ENCODE measurements at places on chromosomes 16 and 17.

GRCh38 chr17:51427323-51427811 lies 167.0 kb downstream of the UTP18 start:
- DNase-seq: peak; percentile 58

GRCh38 chr16:1963806-1964505 lies 670 bp downstream of the RPS2 start:
- peak; percentile 62 for DNase-seq

DNA sequence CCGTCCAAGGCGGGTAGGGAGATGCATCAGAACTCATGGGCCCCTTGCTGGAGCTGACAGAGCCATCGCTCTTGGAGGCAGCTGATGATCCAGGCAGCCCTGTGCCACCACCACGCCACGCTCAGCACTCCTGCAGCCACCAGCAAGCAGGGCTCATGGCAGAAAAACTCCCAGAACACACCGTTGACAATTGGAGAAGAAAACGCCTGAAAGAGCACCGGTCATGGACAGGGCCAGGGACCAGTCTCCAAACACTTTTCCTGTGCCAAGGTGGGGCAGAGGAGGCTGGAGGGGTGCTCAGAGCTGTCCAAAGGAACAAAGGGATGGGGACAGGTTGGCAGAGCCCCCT lies 132.2 kb downstream of the FOXL1 start:
- DNase-seq: no peak

GRCh38 chr16:85495259-85495658 lies 117.9 kb upstream of the GSE1 start:
- DNase-seq: no peak

DNA sequence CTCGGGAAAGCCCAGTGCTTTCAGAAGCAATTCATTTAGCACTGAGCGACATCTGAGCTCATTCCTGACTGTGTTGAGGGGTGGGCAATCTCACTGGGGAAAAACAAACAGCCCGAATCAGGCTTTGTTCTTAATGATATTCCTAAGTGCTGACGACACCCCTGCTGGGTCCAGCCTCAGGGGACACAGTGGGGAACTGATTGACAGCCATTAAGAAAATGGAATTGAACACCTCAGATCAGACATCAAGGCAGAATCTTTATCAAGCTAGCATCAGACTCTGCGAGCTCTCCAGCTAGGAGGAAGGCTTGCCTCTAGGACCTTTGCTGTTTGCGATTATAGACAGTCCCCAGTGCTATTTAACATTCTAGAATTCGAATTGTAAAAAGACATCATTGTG lies 22.5 kb upstream of the LYRM9 start:
- DNase-seq: no peak

DNA sequence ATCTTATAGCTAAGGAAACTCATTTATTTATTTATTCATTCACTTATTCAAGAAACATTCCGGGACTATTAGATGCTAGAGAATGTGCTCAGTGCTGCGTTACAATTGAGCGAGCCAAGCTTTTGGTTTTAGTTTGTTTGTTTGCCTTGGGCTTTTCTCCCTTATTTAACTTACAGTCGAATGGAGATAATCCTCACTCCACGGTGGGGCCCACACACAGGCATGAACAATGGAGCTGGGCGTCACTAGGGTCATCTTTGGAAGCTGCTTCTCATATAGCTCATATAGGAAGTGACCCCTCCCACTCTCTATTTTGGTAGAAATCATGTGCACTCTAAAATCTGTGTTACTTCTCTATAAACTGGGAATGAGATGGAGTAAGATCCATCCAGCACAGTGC lies 210.0 kb downstream of the TMEM114 start:
- DNase-seq: no peak

DNA sequence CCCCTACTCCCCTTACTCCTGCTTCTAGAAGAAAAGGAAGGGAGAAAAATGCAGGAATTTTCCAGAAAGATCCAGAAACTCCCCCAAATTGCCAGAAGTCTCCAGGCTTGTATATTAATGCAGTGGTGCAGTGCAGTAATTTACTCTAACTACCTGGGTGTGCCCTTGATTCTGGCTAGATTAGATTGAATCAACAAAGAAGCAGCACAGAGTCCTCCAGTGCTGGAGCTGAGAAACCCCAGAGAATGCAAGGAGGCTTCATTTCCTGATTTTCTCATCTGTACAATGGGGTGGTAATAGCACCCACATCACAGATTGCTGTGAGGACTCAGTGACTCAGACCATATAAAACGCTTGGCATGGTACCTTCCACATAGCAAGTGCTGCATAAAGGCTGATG lies 247.3 kb upstream of the RPL38 start:
- no peak for DNase-seq
